ENCODE measurements at places on chromosomes 4 and X.

- no peak for DNase-seq
These were observed 190.6 kb downstream of the FRAS1 start for GRCh38 chr4:78247536-78248285.

GRCh38 chr4:63583561-63583960 is 825.7 kb downstream of the TECRL start:
- no peak for DNase-seq

GRCh38 chrX:48665991-48666390 is 17.6 kb upstream of the WAS start:
- DNase-seq = no peak

DNA sequence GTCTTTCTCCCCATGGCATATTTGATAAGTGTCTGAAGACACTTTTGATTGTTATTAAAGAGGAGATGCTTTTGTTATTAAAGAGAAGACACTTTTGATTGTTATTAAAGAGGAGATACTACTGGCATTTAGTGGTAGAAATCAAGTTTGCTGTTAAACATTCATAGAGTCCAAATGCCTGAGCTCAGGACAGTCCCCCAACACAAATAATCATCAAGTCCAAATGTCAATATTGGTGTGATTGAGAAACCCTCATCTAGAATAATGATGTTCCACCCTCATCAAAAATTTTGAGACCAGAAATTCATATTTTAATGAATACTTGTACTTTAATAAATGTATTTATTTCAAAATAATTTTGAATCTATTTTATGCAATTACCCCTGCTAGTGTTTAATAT is 1412.9 kb upstream of the PCDH7 start:
- DNase-seq = no peak

GRCh38 chrX:130896802-130897501 is 6.1 kb downstream of the ENOX2 start:
- DNase-seq = no peak

GRCh38 chr4:4730249-4730648 is 129.2 kb upstream of the MSX1 start:
- no peak for DNase-seq

- DNase-seq = no peak
These were observed 9.7 kb upstream of the SRD5A3 start for GRCh38 chr4:55336138-55337034.

- DNase-seq = no peak
These were observed 146.2 kb upstream of the BCOR start for GRCh38 chrX:40243755-40244515.

DNA sequence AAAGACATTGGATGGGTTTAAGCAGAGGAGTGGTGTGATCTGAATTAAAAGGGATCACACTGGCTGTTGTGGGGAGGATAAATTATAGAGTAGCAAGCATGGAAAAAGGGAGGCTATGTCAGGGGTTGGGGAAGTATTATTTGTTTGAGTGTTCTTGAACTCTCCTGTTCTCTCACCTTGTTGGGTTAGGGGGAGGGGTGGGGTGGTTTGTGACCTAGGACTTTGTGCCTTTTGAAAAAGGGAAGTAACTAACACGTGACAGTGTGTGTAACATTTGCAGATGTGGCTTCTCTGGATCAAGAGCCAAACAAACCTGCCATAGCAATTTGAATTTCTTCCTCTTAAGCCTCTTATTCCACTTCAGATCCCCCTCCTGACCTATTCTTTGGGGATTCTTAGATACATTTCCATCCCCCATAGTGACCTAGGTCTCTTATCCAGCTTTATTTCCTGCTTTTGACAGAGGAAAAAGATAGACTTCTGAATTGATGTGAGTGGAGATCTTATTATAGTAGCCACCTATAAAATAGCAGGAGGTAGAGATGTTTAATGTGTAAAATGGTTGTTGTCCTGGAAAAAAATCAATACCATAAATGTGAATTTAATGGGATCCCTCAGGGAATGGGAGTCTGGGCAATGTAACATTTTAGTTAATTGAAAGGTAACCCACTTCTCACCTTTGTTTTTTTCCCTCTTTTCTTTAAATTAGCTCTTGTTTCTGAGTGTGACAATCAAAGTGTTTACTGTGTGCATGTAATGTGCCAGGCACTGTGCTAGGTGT is 120.4 kb downstream of the CT47B1 start:
- no peak for DNase-seq

GRCh38 chr4:189771696-189772361 is 168.8 kb upstream of the FRG1 start:
- DNase-seq = no peak

- DNase-seq = no peak
These were observed 641.5 kb downstream of the FAT4 start for GRCh38 chr4:125956276-125956675.

- DNase-seq = no peak
These were observed 2.8 kb upstream of the AMTN start for GRCh38 chr4:70515367-70516250.

DNA sequence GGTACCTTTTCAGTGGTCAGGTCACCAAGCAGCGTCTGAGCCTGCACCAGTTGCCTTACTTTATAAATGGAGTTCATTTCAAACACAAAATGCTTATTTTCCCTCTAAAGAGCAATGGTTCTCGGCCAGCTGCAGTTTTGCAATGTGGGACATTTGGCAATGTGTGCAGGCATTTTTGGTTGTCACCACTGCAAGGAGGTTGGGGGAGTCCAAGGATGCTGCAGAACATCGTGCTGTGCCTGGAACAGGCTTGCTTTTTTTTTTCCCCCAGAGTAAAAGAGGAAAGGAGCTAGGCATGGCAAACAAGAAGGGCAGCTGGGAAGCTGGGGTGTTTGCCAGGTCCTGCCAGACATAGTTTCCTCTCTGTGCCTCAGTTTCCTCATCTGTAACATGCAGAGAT is 115.6 kb downstream of the GPR143 start:
- DNase-seq = no peak

DNA sequence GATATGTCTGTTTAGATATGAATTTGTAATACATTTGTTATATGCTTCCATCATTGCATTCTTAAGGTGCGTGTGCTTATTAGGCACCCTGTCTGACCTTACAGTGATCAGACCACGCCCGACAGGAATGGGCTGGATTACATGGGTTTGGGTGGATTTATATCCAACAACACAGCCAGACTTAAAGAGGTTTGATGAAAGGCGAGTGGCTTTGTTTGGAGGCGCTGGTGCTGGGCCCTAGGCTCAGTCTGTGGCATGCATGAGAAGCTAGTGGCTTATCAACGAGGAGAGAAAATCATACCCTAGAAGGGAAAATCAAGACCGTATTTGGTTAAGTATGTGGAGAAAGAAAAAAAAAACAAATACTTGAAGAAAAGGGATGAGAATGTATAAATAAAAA is 80.7 kb downstream of the STOX2 start:
- DNase-seq = no peak

- DNase-seq = no peak
These were observed 1163.2 kb downstream of the PCDH18 start for GRCh38 chr4:136369073-136369472.

DNA sequence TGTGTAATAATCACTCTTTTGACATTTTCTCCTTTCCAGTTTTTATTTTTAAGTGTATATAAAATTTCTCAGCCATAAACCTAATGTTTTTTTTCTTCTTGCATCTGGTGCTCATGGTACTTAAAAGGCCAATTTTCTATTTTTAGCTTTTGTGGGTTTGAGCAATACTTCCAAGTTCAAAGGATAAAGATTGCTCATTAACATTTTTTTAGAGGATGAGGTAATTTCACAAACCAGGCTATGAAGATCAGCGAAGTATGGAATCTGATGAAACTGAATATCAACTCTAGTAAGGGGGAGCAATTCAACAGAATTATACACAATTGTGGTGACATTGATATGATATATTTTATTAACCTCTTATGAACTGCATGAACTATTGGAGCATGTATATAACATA is 25.8 kb upstream of the KLHL34 start:
- no peak for DNase-seq

DNA sequence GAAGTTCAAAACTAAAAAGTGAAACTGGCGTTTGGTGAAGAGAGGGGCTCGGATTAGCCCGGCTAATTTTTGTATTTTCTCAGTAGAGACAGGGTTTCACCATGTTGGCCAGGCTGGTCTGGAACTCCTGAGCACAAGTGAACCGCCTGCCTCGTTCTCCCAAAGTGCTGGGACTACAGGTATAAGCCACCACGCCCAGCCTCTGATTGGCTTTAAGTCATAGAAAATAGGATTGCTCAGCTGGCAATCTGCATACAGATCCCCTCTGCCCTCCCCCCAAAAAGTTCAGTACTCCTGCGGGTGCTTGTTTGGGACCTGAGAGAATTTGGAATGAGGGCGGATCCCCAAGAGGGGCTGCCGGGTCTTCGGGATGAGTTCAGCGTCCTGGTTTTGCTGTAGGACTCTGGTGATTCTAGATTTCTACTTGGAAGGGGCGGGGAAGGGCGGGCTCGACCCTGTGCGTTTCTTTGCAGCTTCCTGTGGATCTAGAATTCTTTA is 537 bp upstream of the PRKX start:
- no peak for DNase-seq

- DNase-seq = no peak
These were observed 75.2 kb upstream of the PLAC8 start for GRCh38 chr4:83189631-83190136.

DNA sequence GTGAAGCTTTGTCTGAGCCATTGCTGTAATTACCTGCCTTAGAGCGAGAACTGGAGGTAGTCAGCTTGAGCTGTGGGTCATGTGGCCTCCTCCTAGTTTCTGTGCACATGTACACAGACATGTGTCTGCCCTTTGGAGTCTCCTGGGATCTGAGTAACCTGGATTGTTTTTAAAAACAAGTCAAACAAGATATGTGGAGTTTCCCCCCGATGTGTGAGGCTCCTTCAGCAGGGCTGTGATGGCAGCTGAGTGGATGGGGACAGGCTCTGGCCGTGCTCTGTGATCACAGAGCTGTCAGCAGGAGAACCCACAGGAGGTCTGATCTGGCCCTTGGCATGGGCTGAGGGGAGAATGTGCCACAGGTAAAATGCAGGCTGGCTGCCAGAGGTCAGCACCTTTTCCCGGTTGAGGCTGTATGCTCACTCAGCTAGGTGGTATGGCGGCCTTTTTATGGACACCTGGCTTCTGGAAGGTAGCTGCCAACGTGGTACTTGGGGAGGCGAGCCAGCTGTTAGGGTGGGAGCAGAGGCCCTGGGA is 38.4 kb downstream of the NOP14 start:
- no peak for DNase-seq

DNA sequence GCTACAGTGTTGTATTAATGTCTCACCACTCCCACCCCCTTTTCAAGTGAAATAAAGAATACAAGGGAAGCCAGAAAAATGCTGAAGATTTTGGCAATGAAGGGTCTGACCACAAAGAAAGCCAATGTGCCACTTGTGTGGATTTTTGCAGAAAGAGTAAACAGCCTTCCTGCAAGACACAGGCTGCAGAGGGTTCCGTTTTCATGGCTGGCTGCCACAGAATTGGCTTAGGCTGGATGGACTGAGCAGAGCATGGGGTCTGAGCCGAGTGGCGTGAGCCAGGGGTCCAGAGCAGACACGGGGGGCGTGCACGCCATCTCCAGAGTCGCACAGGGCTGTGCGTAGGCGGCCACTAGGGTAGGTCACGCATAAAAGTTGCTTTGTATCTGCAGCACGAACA is 69.2 kb downstream of the MTNR1A start:
- no peak for DNase-seq

GRCh38 chrX:87736576-87736975 is 219.0 kb downstream of the KLHL4 start:
- DNase-seq = no peak

- no peak for DNase-seq
These were observed 19.3 kb downstream of the TSPAN5 start for GRCh38 chr4:98639108-98639507.

DNA sequence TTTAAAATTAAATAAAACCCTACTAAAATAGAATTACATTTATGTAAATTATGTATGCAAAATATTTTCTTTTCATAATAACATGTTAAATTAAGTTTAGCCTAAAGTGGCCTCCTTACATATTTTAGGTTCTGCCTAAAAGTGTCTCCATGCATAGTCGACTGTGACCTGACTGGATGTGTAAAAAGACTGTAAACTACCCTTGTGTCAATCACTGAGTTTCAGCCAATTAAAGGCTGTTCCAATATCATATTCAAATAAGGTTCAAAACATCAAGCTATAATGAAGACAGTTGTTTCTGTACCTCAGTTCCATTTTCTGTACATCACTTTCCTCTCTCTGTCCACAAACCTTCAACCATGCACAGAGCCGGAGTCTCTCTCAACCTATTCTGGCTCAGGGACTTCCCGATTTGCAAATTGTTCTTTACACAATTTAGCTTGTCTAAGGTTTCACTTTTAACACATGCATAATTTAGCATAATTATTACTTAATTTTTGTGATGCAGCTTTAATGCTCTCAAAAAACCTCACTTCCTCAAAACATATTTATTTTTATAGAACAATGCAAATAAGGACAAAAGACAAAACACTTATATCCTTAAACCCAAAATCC is 60.1 kb downstream of the SH3RF1 start:
- DNase-seq = no peak

- no peak for DNase-seq
These were observed 21.2 kb downstream of the ARHGAP10 start for GRCh38 chr4:147753047-147753446.

DNA sequence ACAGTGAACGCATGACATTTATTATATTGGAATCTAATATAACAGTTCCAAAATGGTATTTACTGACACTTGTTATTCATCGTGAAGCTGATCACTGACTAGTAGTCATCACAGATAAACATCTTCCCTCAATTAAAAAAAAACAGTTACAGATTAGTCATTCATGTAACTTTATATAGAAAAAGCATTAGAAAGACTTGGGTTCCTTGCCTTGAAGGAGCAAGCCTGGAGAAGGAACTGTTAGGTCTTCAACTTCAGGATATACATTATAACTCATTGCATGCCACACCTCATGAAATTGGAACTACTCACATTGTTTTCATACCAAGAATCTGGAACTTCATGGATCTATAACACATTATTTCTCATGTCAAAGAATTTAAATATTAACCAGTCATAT is 317.7 kb downstream of the CCSER1 start:
- no peak for DNase-seq

- no peak for DNase-seq
These were observed 32.1 kb downstream of the HUWE1 start for GRCh38 chrX:53654376-53654775.

- no peak for DNase-seq
These were observed 204.7 kb upstream of the GABRA2 start for GRCh38 chr4:46594661-46595060.
